ENCODE measurements at places on chromosomes 11 and 22. TPM values are rescaled to one million over a fixed set of nuclear protein-coding genes. Genes with fewer than 3 reads are reported as not detected.

The APOA1 gene
- total RNA-seq, result 1.6 TPM

The SMTNL1 gene
- 7.9 TPM for total RNA-seq

The PRR33 gene
- total RNA-seq, result 0.20 TPM

The CABP7 gene
- 0.10 TPM for total RNA-seq

The KLHDC7B gene
- total RNA-seq, result 0.30 TPM

The ZBTB44 gene
- total RNA-seq, result 49.4 TPM

The LRRC56 gene
- total RNA-seq, result 0.69 TPM

The OR51E1 gene
- 1.1 TPM for total RNA-seq

The NXPE4 gene
- total RNA-seq, result not detected

The ADAMTS15 gene
- total RNA-seq, result 20.0 TPM

The RASSF10 gene
- total RNA-seq, result 9.8 TPM

The MRGPRG gene
- not detected for total RNA-seq

The OR8A1 gene
- not detected for total RNA-seq

The GAL3ST3 gene
- total RNA-seq, result not detected

All from skin of body (tissue), 3 donors.